ENCODE measurements at places on chromosomes 7 and 10.

DNA sequence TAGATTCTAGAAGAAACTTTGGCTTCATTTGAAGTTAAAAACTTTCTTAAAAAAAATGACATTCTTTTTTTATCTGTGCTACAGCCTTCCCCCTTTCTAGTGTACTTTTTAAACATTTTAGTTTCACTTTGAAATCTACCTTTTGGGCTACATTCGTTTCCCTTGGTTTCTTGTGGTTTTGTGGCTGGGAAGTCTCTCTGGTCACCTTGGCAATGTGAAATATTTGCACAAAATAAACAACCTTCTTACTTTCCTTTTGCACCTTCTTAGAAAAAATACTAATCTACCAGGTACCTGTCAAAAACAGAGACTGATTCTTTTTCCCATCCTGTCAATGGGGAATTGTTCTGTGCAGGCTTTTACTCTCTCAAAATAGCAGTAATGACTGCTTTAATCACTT is 350.2 kb downstream of the GATA3 start:
- DNase-seq, result no peak

DNA sequence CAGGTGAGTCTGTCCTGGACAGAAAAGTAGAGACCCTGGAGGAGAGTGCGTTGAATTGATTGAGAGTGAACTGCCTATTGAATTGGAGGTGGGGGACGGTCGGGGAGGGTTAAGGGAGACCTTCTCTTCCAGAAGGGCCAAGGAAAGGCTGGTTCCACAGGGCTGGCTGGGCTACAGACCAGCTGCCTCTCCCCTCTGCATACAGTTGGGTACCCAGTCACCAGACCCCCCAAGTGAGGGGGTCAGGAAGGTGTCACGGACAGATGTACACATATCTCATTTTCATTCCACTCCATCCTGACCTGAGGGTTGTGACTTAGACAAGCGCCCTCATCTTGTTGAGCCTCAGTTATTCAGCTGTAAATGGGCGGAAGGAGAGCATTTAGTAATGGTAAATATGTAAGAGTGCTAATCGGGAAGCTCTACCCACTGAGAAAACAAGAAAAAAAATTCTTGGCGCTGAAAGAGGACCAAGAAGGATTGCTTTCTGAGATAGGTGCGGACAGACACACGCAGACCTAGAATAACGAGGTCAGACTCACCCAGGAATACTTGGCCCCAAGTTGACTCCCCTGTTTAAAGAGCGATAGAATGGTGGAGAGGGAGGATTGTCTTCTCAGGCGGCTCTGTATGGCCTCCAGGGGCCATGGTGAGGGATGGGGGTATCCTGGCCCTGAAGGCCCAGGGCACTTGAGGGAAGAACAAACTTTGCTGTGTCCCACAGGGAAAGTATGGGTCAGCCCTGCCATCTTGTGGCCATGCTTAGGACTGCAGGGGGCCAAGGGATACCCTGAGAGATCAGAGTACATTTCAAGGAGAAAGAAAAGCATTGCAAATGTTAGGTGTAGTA is 7.2 kb upstream of the MBL2 start:
- DNase-seq, result peak; percentile 67

- DNase-seq, result no peak
These were observed 18.5 kb upstream of the JAZF1 start for GRCh38 chr7:28199021-28199510.

GRCh38 chr10:44295644-44296241 is 89.2 kb downstream of the CXCL12 start:
- DNase-seq, result no peak

- no peak for DNase-seq
These were observed 102.8 kb downstream of the PLPP4 start for GRCh38 chr10:120559800-120560199.

- DNase-seq, result no peak
These were observed 2.8 kb upstream of the SMARCD3 start for GRCh38 chr7:151251328-151251688.

- no peak for DNase-seq
These were observed 11.5 kb upstream of the CAV2 start for GRCh38 chr7:116487907-116488521.

- DNase-seq, result peak; percentile 22
These were observed 33.9 kb downstream of the FAM107B start for GRCh38 chr10:14740684-14741247.

DNA sequence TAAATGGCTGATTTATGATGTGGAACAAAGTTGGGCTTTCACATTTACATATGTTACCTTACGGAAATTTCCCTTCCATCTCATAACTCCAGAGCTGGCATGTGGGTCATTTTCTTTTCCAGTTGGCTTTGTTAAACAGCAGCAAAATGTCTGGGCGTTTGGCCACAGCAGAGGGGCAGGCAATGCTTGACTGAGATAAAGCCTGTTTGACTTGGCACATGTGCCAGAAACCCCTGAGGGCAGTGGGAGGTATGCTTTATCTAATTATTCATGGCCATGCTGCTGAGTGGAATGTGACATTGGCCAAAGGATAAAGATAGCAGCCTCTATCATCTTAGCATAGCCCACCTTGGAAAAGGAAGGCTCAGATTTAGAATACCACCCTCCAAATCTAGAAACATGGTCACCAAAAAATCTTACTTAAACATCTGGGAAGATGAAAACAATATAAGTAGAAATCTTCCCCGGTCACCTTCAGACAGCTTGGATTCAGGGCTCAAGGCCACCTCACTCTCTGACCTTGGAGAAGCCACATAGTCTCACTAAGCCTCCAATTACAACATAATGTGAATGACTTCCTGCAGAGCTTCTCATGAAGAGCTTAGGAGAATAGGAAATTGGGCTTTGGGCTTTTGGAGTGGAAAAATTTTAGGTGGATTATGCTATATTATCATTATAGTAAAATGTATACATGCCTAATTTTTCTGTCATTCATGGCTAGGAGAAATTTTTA is 101.5 kb downstream of the GRM3 start:
- no peak for DNase-seq

DNA sequence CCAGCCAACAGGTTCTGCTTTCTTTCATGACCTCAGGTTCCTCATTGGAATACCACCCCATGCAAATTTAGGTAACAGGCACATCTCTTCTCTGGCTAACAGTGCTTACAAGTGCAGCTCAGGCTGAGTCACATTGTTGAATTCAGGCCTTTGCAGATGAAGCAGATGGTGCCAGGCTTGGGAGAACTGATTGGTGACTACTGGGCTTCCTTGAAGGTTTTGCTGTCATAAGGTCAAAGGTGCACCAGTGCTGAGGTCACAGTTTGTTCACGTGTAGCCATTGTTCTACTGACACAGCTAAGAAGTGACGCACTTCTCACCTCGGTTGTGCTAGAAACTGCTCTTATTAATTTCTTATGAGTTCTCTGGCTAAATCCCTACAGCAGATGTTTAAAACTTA is 128.6 kb upstream of the BMPER start:
- no peak for DNase-seq

DNA sequence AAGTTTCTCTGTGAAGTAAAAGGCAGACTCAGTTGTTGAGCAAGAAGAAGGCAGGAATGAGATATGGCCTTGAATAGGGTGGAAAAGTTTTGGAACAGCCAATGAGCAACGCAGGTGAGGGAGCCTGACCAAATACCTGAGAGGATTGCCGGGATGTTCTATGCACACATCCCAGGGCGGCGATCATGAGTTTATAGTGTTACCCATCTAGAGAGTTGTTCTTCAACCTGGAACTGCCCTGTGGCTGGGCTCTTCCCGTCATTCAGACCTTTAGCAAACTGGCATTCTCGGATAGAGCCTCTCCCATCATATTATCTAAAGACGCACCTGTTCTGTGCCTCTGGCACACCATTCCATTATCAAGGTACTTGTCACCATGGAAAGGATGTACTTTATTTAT is 103.0 kb upstream of the KIF5B start:
- DNase-seq, result no peak
